ENCODE measurements at places on chromosomes 1 and 21.

- DNase-seq: no peak
Observed at GRCh38 chr1:175823406-175823805, 80.0 kb upstream of the TNR start.

DNA sequence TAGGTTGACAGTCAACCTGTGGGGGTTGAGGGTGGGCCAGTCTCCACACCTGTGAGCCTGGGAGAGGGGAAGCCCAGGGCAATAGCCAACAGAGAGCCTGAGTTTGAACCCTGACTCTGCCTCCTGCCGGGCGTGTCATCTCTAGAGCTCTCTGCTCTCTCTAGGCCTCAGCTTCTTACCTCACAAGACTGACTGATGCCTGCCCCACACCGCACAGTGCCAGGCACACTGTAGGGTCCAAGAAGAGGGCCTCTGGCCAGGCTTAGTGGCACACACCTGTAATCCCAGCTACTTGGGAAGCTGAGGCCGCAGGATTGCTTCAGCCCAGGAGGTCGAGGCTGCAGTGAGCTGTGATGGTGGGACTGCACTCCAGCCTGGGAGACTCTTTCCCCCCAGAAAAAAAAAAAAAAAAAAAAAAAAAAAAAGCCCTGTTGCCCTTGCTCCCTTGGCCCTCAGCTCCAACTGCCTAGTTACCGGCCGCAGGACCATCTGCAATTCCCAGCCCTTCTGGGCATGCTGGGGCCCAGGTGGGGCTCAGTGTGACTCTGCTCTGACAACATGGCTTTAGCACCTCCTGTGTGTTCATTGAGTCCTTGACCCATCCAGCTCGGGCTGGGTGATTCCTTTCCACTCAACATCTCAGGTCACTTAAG is 25.1 kb downstream of the GRHL3 start:
- DNase-seq: no peak

DNA sequence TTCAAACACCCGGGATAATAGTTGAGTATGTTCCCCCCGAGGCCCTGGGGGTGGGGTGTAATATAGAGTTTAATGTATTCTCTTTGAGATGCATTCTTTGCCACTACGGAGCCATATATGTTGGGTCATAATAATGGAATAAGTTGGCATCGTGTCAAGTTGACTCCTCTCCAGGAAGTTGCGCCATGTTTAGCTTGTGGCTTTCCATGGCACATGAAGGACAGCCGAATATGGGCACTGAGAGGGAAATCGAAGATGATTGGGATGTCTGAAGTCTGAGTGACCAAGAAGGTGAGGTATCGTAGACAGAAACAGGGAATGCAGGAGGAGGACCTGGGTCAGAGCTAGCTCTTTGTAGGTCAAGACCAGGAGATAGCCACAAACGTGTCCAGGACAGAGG is 92.6 kb downstream of the PAX7 start:
- no peak for DNase-seq

- no peak for DNase-seq
Observed at GRCh38 chr1:180911640-180912191, 981 bp upstream of the KIAA1614 start.

GRCh38 chr1:41656825-41657500 is 172.5 kb upstream of the EDN2 start:
- DNase-seq: no peak

All from stimulated activated CD4-positive, alpha-beta T cell treated with anti-CD3 and anti-CD28 coated beads, Interleukin-4, amount 100 ng/mL, for 1 hour (primary cell).